A172 (cell line): ENCODE measurements at places on chromosomes 12 and 14. TPM values are rescaled to one million over a fixed set of nuclear protein-coding genes. Genes with fewer than 3 reads are reported as not detected.
A peak's percentile ranks its signal among the peaks of the same experiment; 100 is the strongest.

Gene RNASE3
- total RNA-seq: not detected in 2 replicates

Gene HOMEZ
- 4.5 and 4.7 TPM in 2 replicates for total RNA-seq

Gene ARMH4
- 3.1 and 4.0 TPM in 2 replicates for total RNA-seq

Gene RPL6
- 1,425 and 1,744 TPM in 2 replicates for total RNA-seq

Gene LRTM2
- not detected in 2 replicates for total RNA-seq

Gene DCN
- total RNA-seq: 0.69 and 0.84 TPM in 2 replicates

Gene MARCHF9
- 10.5 and 12.9 TPM in 2 replicates for total RNA-seq

Gene DNAH10
- total RNA-seq: 0.09 and 1.1 TPM in 2 replicates

Gene METTL3
- total RNA-seq: 31.5 and 37.0 TPM in 2 replicates

DNA sequence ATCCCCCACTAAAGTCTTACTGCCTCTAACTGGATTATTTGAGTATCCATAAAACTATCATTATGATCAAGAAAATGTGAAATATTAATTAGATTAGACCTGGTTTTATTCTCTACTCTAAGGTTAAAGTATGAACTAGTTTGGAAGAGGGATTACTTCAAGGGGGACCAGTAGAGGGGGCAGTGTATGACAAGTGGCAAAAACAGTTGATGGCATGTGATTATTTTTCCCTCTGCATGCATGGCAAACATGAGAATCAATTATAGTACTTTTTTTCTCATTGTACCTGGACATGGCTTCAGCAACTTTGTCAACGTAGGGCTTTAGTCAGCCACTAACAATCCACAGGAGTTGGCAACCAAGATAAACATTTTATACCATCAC lies 145.0 kb upstream of the SLC38A2 start:
- DNase-seq: no peak

DNA sequence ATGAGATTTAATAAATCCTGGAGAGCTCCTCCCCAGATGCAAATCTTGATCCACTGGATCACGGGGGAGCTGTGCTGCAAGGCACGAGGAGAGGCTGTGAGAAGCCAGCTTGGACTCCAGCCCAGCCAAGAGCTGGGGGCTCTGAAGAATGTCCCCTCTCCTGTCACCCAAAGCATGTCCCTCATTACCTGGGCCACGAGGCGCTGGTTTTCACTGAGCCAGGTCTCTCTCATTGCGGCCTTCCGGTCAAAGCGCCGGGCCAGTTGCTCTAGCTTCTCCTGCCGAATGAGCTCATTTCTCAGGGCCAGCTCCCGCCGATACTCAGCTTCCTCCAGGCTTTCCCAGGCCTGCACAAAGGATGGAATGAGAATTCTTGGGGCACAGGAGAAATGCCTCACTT lies 83.3 kb downstream of the SPTB start:
- no peak for DNase-seq

DNA sequence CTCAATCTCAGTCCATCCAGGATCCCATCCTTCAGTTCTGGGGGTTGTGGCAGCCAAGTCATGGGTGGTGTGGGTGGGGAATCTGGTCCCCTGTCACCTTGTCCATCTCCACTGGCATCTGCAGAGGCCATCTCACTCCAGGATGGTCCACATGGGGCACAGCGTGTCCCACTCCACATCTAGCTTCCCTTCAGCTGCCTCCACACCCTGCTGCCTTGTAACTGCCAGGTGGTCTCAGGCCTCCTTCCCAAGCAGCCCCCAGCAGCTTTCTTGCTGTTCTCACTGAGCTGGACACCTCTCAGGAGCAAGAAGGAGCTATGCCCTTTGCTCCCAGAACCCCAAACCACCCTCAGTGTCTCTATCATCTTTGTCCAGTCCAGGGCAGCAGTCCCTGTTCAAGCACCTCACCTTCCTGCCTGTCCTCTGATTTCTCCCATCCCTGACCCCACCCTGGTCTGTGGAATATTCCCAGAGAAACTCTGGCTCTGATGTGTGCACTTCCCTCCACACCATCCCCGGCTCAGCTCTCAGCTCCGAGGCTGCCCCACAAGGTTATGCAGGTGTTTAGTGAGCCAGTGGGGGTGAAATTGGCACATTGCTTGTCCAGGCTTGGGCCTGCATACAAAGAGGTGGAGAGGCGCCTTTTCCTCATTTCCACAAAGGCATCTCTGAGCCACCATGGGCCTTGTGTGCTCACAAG lies 13.7 kb upstream of the DYNC1H1 start:
- DNase-seq: no peak

DNA sequence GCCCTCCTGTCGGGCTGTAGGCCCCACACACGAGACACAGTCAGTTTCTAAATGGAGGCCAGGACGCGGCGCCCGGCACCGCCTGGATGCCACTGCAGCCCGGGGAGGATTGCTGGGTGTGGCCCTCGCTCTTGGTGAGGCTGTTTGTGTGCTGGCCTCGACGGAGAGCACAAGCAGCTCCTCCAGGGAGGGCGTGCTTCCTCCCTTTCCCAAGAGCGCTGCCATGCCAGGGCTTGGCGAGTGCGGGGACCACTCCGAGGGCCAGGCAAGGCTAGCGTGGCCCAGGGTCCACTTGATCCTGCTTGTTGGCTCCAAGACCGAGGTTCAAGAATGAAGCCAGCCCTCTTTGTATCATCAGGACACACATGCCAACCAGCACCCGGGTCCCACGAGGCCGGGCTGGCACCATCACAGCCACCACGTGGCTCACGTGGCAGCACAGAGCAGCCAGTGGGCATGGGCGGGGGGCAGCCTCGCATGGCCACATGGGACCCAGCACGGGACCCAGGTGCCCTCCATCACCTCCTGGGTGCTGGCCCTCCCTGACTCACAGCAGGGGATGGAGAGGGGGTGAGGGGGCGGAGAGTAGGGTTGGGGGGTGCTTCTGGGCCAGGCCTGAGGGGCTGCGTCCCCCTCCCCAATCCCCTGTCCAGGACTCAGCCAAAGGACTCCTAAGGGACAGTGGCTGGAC lies 71.2 kb downstream of the NOC4L start:
- no peak for DNase-seq

DNA sequence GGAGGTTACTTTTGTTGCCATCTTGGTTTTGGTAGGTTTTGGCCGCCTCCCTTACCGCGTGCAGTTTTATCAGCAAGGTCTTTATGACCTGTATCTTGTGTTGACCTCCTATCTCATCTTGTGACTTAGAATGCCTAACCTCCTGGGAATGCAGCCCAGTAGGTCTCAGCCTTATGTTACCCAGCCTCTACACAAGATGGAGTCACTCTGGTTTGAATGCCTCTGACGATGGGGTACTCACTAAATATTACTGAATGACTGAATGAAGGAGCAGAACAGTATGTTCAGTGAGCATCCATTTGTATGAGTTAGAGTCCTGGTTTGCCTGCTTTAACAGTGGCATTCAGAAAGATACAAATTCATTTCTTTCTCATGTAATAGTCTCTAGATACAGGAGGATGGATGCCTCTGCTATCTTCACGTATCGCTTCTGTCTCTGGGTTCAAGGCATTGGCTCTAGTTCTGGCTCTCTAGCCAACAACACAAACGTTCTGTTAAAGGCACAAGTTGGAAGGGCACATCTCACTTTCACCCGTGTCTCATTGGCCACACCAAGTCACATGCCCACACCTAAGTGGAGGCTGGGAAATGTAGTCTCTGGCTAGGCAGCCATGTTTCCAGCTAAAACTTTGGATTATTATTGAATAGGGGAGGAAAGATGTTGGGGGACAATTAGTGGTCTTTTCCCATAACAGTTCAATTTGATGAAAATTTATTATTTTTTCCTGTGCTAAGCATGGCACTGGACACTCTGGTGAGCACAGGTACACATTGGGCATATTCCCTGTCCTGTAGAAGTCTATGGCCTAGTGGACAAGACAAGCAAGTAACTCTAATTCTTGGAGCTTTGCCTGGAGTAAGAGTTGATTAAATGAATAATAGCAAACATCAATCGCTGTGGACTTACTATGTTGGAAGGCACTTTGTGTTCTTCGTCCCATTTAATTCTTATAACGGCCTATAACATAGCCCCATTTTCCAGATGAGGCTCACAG lies 75.2 kb upstream of the RPH3A start:
- DNase-seq: peak; percentile 9

DNA sequence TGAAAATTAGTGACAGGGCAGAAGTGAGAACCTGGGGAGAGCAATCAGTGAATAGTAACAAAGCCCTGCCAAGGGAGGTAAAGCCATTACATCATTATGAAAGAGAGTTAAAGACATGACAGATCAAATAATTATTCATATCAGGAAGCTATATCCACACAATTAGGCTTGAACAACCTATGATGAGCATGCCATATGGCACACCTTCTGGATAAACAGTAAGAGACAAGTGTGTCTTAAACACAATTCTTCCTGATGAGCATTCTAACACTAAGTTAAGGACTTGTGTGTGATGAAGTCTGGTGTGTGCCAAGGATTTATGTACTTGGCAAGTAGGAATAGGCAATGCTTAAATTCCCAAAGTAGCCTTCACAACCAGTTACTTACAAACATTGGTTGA lies 76.1 kb downstream of the GALNT4 start:
- DNase-seq: no peak

DNA sequence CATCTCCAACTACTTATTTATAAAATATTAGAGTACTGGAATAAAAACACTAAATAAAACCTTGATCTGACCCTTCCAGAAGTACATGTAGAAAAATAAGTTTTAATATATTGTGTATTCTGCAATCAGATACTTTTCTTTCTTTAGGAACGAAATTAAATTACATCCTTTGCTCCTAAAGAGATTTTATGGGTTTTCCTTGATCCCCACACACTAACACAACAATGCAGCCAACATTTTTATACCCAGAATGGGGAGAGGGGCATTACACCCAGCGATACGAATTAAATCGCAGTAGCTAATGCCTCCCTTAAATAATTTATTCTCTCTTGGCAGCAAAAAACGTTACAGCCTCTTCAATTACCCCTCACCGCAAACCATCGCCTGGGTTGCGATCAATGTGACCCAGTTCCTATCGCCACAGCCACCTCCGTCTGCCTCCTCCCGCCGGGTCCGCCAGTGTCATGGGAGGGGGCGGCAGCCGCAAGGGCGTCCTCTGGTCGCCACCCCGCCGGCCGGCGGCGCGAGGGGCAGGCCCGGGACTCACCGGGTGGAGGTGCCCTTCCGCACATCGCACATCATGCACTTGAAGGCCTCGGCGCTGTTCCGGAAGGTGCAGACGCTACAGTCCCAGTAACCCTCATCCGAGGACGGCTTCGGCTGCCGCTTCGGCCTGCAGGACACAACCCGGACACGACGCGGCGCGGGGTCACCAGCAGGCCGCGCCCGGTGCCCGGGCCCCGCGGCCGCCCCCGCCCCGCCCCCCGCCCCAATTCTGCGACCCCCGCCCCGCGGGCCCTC lies 796 bp downstream of the YAF2 start:
- DNase-seq: peak; percentile 47

DNA sequence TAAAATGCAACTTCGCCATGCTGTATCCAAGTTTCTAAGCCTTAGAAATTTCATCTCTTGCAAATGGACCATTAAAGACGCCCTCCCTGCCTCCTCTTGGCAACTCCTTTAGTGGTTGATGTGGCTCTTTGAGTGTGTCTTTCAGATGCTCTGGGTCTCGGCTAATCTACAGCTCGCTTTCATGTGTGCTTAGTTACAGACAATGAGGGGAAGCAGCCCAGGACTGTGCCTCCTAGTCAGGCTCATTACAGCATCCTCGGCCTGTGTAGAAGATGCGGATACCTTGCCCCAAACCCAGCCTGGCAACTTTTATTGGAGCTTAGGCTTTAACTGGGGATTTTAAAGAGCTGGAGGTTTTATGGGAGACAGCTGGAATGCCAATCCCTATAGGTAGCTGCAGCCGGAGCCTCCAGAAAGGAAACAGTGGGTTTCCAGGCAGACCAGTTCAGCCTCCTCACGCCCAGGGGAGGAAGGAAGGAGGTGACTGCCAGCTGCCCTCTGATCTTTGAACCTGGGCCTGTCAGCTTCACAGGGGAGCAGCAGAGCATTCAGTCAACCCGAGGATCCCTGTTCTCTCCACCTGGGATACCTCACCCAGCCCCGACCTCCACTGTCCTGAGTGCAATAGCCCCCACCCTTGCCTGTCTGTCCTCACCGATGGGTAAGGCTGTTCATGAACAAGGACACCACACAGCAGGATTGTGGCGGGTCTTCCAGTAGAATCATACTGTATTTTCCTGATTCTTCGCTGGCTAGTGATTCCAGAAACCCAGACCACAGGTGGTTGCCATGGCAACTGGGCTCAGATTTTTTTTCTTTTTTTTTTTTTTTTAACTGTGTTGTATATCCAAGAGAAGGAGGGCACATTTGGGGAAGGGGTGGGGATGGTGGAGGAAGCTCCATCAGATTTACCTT lies 638.5 kb downstream of the MED13L start:
- DNase-seq: no peak

GRCh38 chr14:73428353-73428824 lies 30.0 kb downstream of the NUMB start:
- no peak for DNase-seq

DNA sequence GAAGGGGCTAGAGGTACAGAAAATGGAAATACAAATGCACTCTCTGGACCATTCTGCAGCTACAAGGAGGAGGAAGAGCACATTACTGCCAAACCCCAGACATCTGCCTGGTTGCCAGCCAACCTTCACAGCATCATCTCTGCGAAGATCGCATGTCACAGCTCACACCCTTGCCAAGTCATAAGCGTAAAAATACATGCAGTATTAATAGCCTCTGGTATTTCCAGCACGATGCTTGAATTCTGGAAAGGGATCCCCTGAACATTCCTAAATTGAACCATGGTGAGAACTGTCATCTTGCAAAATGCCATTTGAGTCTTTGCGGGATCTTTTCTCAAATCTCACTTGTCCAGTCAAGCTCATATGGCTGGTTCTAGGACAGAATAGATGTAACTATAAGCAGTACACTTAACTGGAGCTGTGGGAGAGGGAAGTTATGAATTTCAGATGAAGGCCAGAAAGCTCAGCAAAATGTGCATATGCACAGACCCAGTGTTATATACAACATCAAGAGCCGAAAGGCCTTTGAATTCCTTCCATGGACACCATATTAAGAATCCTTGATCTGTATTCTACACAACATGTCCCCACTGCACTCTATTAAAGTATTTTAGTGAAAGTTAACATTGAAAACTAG lies 211.6 kb downstream of the DUSP6 start:
- no peak for DNase-seq

- DNase-seq: peak; percentile 36
These were observed 159.4 kb upstream of the TMTC2 start for GRCh38 chr12:82527165-82527780.

GRCh38 chr12:66241061-66242043 lies 52.3 kb downstream of the IRAK3 start:
- peak; percentile 18 for DNase-seq

- no peak for DNase-seq
These were observed 51.1 kb downstream of the GTF2A1 start for GRCh38 chr14:81169711-81170103.

GRCh38 chr14:26255213-26255612 lies 342.6 kb downstream of the NOVA1 start:
- DNase-seq: no peak

DNA sequence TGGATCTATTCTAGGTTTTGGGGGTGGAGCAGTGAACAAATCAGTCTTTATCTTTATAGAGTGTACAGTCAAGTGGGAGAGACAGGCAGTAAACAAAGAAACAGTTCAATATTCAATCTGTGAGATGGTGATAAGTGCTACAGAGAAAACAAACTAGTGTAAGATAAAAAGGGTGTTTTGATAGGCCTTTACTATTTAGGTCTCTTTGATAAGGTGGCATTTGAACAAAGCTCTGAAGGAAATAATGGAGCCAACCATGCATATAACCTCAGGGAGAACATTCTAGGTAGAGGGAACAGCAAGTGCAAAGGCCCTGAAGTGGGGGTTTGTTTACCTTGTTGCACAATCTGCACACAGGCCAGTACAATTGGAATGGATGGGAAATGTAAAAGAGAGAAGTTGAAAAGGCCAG lies 47.3 kb downstream of the PTPN11 start:
- DNase-seq: no peak

- no peak for DNase-seq
These were observed 99.2 kb downstream of the SLC15A4 start for GRCh38 chr12:128724468-128725046.

GRCh38 chr12:2613326-2614073 lies 181.3 kb upstream of the FKBP4 start:
- peak; percentile 88 for DNase-seq
